ENCODE measurements at places on chromosomes 3 and 15. TPM values are rescaled to one million over a fixed set of nuclear protein-coding genes. Genes with fewer than 3 reads are reported as not detected.

ANKRD63 gene
- total RNA-seq = not detected

TMC3 gene
- total RNA-seq = not detected

FANCD2OS gene
- not detected for total RNA-seq

GABRA5 gene
- not detected for total RNA-seq

TCTA gene
- total RNA-seq = 35.3 TPM

EXD1 gene
- not detected for total RNA-seq

TMEM266 gene
- total RNA-seq = not detected

ATP13A4 gene
- total RNA-seq = 2.5 TPM

CYP8B1 gene
- not detected for total RNA-seq

DNA sequence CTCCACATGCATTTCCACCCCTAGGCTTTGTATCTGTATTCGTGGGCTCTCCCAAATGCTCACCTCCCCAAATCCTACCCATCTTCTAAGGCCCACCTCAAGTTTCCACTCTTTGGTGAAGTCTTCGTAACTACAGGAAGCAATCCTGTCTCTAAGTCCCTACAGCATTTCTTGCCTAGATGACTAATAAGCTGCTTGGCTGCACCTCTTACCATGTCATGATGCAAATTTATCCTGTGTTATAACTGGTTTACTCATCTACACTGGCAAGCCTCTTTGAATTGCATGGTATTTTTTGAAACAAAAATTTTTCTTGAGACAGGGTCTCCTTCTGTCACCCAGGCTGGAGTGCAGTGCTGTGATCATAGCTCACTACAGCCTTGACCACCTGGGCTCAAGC, 73.3 kb downstream of the SETMAR start:
- no peak for DNase-seq

DNA sequence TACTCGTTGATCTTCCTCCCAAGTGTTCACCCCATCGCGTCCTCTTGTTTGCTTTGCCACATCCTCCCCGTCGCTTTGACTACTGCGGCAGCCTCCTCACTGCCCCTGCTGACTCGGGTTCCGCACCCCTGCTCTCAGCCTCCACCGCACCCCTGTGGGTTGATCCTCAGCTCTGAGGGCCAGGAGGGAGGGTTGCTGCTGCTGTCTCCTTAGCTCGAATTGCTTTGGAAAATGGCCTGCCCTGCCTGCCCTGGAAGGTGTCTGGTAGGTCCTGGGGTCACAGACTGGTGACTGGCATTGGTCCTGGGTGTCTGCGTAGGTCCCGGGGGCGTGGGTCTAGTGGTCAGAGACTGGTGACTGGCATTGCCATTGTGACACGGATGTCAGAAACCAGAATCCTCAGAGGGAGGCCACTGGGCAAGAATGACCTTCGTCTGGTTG, 9.4 kb downstream of the MUC4 start:
- peak; percentile 30 for DNase-seq

GRCh38 chr3:190458040-190458439, 8.3 kb upstream of the TMEM207 start:
- DNase-seq = no peak

GRCh38 chr3:55296791-55297190, 190.3 kb downstream of the WNT5A start:
- no peak for DNase-seq

DNA sequence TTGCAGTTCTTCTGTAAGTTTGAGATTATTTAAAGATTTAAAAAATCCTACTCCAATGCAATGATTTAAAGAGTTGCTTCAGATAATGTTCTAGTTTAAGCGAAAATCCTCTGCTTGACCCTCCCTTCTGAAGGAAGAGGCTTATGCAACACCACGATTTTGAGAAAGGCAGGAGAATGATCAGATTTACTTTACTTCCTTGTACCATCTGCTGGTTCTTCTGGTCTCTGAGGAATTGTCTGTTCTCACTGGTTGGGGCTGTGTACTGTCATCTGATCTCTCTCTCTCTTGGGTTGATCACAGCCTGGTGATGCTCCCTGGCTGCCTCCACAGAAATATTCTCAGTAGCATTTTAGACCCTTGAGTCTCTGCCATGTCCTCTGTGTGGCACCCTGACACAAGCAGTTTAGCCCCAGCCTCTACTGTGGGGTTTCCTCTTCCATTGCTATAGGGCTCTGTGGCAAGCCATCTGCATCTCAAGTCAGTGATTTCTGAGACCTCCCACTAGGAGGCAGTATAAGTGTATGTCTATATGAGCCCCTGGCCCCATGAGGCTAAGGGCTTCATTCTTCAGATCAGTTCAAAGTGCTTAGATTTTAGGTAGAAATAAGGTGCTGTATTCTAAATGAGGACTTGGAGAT, 50.8 kb upstream of the PLAAT1 start:
- DNase-seq = peak; percentile 3

GRCh38 chr3:197528190-197528589, 27.6 kb downstream of the BDH1 start:
- DNase-seq = no peak

GRCh38 chr15:71595846-71596553, 214.4 kb upstream of the NR2E3 start:
- DNase-seq = no peak

GRCh38 chr3:127068871-127069270, 86.0 kb downstream of the PLXNA1 start:
- no peak for DNase-seq

DNA sequence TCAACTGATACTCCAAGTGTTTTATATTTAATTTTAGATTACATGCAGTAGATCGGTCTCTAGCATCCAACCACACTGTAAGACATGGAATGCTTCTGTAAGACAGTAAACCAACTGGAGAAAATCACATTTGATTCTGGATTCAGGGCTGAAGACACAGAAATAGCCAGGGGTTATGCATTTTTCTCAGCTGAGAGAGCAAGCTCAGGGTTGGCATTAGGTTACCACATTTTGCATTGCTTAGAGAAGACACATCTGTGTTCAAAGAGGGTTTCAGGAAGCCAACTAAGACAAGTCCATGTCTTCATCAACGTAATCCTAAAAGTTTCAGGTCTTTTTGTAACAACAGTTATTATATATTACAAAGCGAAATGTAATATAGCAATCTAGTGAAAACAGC, 27.7 kb upstream of the UNC13C start:
- no peak for DNase-seq

DNA sequence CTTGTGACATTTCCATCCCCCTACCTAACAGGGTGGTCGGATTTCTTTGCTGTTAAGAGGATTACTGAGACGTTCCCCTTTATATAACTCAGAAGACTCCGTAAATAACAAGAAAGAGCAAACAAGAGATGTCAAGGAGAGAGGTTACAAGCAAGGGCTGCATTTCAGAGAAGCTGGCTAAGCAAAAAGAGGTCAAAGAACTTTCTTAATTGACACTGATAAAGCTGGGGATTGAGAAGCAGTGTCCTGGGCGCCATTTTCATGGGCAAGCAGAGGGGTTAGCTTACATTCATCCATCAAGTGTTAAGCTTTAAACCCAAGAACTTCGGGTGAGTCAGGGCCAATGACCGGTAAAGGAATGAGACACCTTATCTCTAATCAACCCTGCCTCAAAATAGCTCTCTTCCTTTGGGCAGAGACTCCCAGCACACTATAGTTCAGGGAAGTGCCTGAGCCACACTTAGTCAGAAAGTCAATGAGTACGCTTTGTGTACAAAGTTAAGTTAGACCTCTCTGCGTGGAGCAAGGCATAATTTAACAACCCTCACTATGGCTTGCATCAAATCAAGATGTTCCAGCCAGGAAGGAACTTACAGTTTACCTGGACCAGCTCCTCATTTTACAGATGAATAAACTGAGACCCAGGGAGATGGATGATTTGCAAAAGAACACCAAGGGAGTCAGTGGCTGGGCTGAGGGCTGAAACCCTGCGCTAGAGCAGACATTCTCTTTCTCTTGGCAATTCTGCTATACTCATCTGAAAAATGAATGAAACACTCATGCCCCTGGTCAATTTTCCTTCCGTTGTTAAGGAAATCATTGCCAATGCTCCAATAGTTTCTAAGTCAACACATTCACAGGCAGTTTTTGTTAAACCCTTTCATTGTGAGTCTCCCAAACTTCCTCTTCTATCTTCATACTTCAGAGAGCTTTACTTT, 44.6 kb downstream of the CCNL1 start:
- no peak for DNase-seq

GRCh38 chr3:184320104-184320445, 5.7 kb downstream of the EIF4G1 start:
- no peak for DNase-seq

All from OCI-LY7 (cell line).